ENCODE measurements at places on chromosomes 3 and 15.
A peak's percentile ranks its signal among the peaks of the same experiment; 100 is the strongest.

DNA sequence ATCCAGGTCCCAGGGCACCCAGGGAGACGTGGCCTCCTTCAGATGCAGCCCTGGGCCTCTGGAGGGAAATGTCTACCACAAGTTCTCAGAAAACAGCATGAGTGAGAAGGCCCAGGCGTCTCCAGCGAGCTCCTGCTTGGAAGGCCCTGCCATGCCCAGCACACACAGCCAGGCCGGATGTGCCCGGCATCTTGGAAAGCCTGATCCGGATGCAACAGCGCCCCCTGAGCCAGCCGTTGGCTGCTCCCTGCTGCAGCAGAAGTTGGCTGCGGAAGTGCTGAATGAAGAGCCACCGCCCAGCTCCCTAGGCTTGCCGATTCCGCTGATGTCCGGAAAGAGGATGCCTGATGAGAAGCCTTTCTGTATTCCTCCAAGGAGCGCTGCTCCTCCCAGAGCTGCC lies 856 bp downstream of the NPAP1 start:
- DNase-seq = no peak

- DNase-seq = no peak
These were observed 910.1 kb downstream of the MCTP2 start for GRCh38 chr15:95141486-95141885.

DNA sequence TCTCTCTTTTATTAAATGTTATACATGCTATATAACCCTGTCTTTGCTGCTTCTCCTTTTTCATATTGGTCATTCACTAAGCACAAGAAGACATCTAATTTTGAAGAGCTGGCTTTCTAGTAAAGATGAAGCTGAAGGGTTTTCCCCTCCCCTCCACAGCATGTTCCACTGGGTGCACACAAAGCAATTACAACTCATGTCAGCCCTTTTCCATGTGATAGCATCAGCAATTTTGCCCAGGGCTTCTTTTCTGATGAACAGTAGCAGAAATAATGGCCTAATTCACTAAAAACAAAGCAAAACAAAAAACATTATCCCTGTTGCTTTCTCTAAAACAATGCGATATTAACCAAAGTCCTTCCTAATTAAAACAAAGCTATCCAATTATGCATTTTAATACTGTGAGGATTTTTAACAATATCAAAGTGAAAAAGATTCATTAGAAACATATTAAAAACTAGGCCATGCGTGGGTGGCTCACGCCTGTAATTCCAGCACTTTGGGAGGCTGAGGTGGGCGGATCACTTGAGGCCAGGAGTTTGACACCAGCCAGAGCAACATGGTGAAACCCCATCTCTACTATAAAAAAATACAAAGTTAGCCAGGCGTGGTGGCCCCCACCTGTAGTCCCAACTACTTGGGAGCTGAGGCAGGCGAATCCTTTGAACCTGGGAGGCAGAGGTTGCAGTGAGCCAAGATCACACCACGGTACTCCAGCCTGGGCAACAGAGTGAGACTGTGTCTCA lies 12.2 kb upstream of the PIK3R4 start:
- DNase-seq = no peak

DNA sequence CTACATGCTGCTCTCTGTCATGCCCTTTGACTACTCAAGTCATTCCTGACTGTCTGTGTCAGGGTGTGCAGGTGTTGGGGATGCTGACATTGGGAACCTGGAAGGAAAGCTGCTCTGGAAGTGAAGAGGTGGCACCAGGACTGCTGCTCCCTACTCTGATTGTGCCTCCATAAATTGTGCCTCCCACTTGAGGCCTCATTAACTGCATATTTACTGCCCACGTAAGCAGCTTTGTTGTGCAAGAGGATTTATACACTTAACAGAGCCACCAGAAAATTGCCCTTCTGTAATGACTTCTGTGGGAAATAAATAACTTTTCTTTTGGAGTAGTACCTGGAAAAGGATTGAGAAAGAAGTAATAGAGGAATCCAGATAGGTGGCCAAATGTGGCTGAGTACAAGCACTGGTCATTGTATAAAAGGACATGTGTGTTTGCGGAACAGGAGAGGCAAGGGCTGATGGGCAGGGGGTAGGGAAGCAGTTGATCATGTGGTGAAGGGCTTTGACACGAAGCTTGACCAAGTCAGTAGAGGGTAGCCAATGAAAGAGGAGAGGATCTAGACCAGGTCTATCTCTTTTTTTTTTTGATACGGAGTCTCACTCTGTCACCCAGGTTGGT lies 24.8 kb downstream of the IL20RB start:
- no peak for DNase-seq

DNA sequence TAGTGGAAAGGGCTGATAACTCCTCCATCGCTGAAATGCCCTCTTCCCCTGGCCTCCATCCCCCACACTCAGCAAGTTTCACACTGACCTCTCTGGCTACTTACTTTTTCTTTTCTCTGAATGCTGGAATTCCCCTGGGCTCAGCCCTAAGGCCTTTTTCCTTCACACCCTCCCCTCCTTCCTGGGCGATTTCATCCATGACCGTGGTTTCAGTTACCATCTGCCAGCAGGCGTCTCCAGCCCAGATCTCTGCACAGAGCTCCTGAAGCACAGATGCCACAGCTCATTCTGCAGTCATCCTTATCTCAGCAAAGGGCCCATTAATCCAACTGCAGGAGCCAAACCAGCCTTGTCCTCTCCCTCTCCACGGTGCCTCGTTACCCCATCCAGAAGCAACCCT lies 114.0 kb downstream of the RFTN1 start:
- no peak for DNase-seq

DNA sequence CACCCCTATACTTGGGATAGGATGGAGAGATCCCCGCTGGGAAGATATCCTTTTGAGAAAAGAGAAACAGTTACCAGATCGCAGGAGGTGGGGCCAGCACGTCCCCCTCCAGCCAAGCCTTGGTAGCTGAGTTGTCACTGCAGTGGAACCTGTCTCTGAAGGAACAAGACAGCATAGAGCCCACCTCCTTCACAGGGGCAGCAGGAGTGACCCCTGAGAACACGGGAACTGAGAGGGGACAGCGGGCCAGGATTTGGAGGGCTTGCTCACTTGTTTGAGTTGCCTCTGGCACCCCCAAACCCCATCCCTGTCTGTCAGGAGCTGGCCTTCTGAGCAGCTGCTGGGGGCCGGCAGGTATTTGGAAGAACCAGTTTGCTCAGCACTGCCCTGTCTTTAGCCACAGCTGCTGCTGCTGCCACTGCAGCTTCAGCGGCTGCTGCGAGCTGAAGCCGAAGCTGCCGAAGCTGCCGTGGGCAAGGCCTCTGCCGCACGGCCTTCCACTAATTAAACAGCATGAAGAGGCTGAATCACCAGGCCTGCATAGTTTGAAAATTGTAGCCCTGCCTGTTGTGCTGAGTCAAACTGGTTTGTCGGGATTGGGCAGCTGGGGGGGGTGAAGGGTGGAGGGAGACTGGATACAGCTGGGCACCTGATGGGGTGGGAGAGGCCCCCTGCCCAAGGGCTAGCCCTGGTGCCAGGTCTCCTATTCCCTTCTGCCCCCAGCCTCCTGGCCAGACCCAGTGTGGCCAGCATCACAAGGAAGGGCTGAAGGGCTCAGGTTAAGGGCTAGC lies 4.0 kb downstream of the EPHB3 start:
- no peak for DNase-seq

DNA sequence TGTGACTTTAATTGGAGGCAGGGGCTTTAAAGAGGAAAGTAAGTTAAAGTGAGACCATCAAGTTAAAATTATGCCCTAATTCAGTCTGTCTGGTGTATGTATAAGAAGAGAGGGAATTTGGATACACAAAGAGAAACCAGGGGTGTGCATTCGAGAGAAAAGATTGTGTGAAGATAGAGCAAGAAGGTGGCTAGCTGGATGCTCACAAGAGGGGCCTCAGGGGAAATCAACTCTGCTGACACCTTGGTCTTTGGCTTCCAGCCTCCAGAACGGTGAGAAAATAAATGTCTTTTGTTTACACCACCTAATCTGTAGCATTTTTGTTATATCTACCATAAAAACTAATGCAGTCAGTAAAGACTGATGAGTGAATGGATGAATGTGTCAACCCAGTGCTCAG lies 907.3 kb upstream of the CFAP20DC start:
- no peak for DNase-seq

- no peak for DNase-seq
These were observed 120.0 kb downstream of the TMCO5A start for GRCh38 chr15:38054488-38054887.

- no peak for DNase-seq
These were observed 207.1 kb downstream of the GBE1 start for GRCh38 chr3:81554388-81554787.

DNA sequence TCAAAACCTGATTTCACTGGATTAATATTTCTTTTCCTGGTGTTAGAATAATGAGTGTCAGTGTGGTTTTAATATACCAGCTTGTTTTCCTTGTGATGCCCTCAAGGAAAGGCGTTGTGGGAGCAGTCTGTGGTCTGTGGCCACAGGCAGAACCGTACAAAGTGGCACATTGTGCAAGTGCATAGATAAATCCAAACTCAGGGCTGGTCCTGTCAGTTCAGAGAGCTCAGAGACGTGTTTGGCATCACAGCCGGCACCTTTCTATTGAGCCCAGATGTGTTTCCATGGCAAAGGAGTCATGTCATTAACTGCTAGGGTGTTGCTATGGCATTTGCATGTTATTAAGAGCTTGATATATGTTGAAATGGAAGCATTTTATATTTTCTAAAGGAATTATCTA lies 289.9 kb upstream of the RASGRP1 start:
- no peak for DNase-seq

GRCh38 chr15:26772154-26773066 lies at the start of gene GABRB3:
GABRB3 (minus strand) TSS chr15:26773066.
- DNase-seq = no peak

DNA sequence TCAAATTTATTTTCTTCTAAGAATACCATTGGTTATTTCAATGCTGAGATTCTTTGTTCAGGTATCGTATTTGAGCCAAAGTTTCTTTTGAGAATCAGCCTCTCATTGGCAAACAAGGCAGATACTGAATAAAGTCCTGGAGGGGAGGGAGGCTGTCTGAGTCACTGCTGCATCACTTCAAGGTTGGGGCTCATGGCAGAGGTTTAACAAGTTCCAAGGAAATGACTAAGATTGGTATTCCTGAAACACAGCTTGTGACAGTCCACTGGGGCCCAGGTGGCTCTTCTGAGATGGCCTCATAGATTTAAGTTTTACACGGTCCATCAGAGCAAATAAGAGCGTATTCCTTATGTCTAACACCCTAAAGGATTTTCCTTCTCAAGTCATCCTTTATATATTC lies 213.8 kb upstream of the STAC start:
- DNase-seq = no peak

DNA sequence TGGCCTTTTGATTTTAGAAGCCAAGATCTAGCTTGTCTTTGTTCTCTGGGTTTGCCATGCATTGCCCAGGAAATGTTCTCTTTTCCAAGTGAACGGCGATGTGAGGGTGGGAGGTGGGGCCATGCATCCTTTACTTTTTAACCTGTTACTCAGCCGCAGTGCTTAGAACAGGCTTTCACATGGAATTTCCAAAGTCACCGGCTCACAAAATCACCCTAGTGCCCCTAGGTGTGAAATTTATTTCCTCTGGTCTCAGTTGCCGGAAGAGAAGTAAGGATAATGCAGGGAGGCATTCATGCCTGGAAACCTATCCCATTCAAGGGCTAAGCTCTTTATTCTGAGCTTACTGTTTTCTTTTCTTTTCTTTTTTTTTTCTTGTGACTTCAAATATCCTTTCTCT lies 93.2 kb downstream of the CACNA2D3 start:
- no peak for DNase-seq

DNA sequence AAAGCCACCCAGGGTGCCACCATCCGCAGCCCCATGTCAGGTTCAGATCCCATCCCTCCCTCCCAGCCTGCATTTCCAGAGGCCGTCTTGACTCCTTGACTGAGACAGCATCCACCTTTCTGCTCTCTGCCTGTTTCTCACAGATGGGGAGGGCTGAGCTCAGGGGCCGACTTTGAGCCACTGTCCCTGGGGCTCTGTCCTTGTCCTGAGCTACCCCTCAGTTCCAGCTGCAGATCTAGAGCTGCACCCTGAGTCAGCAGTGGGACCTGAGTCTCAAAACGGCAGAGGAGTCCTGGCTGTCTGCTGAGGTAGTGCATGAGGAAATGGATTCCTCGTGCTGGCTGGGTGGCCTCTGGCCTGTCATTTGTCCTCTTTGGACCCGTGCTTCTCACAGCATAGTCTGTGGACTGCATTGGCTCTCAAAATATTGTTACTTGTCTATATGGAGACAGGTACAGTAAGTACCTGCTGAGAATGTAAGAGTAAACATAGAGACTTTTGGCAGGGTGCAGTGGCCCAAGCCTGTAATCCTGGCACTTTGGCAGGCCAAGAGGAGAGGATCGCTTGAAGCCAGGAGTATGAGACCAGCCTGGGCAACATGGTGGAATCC lies 22.3 kb downstream of the RPLP1 start:
- DNase-seq = peak; percentile 47

GRCh38 chr3:10338591-10339353 lies 17.9 kb upstream of the SEC13 start:
- DNase-seq = no peak

DNA sequence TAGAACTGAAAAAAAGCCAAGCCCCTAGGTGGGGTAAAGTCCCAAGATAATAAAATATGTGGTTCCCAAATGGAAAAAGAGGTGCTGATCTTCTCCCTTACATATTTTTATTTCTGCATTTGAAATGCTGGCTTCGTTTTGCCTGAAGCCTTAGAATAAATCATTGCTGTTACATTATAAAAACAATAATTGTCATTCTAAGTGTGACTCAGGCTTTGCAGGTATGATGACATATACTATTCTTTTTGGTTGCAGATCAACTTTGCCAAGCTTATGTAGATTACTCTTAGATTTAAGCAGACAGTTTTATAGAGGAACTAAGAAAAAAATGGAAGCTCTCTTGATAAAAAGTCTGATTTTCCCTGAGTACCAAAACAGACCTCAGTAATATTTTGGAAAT lies 7.5 kb downstream of the IDH3A start:
- no peak for DNase-seq

- DNase-seq = no peak
These were observed 139.6 kb downstream of the GRM7 start for GRCh38 chr3:7000501-7000900.

DNA sequence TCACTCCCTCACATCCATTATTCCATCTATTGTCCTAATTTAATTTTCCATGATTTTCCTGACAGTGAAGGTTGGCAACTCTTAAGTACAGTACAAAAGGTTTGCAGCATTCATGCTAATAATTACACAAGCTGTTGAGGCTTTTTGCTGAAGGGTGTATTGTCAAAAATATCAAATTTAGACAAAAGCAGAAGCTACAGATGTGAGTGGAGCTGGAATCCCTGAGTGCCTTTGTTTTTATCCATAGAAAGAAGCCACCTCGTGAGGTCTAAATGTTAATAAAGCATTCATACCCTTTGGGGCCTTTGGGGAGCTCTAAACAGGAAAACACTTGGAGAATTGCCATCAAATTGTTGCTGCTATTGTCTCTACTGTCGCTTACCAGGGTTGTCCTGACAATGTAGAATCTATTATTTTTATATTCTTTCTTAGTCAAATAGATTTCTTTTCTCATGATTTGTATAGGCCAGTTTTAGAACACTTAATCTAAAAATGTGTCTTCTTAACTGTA lies 185.8 kb upstream of the ROBO1 start:
- no peak for DNase-seq

DNA sequence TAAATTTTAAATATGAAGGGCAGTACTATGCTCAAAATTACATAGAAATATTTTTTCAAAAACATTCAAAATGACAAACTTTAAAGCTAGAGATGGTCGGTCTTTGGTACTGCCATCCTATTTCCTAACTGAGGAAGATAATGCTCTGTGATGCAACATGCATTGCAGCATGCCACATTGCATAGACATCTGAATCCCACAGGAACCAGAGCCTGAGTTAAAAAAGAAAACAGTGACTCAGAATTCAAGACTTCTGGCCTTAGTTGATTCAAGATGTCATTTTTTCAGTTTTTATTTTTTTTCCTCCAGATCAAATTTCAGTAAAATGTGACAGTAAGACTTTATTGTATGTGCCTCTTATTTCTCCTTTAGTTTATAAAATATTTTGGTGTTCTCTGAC lies 33.1 kb downstream of the TP63 start:
- DNase-seq = no peak
